ENCODE measurements at places on chromosomes 12 and 14.
A peak's percentile ranks its signal among the peaks of the same experiment; 100 is the strongest.

- no peak for DNase-seq
These were observed 130.3 kb downstream of the PTPN11 start for GRCh38 chr12:112549031-112549430.

DNA sequence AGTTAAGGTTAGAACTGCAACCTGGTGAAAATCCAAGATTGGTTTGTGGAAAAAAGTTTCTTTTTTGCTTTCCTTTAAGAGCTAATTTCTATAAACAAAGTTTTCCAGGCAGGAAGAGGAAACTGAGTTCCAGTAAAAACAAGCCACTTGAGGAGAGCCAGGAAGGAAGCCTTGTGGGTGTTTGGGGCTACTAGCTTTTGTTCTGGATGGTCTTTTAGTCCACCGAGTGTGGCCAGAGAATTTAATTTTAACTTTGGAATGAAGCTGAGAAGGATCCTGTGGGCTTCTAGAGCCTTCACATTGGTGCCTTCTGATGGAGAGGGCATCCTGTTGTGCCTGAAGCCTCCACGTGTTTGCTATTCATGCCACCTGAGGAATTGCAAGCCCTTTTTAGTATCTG, 327.9 kb downstream of the C12orf75 start:
- no peak for DNase-seq

DNA sequence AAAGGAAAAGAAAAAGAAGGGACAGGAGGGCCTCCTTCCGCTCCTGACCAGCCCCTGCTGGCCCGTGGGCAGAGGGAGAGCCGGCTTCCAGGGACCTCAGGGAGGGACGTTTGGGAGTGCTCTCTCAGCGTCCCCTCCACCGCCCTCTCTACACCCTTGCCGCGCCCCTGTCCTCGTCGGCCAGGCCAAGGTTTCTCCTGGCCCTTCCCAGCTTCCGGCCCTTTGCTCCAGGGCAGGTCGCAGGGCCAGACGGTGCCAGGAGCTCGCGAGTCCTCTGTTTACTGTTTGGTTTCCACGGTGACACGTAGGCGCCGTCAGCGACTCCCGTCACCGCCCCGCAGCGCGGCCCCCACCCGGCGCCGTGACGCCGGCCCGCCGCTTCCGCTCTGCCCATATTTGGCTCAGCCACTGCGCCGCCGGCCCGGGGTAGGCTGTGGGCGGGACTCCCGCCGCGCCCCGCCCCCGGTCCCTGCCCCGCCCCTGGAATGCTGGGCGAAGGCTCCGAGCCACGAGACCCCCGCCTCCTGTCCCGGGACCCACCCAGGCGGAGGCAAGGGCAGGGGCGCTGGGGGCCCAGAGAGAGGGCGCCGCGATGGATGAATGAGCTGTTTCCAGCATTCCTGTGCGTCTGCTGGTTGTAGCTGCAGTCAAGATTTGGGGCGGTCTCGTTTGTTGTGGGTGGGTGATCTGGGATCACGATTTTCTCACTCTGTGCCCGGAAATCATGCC, 15.5 kb downstream of the FOS start:
- DNase-seq = peak; percentile 95

DNA sequence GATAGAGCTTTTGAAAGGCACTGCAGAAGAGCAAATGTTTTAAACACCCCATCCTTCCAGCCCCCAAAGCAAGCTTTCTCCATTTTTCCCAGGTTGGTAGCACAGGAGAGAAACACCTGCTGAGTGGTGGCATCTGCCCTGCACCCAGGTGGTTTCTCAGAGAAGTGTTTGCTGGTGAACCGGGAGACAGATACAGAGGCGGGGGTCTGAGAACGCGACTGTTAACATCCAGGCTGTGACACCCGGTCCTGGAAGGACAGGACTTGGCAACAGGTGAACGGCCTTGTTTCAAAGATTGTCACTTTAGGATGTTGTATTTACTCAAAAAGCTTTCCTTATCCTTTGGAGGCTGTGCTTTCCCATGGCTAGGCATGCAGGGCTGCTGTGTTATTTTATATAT, 18.5 kb downstream of the MMAB start:
- DNase-seq = no peak

DNA sequence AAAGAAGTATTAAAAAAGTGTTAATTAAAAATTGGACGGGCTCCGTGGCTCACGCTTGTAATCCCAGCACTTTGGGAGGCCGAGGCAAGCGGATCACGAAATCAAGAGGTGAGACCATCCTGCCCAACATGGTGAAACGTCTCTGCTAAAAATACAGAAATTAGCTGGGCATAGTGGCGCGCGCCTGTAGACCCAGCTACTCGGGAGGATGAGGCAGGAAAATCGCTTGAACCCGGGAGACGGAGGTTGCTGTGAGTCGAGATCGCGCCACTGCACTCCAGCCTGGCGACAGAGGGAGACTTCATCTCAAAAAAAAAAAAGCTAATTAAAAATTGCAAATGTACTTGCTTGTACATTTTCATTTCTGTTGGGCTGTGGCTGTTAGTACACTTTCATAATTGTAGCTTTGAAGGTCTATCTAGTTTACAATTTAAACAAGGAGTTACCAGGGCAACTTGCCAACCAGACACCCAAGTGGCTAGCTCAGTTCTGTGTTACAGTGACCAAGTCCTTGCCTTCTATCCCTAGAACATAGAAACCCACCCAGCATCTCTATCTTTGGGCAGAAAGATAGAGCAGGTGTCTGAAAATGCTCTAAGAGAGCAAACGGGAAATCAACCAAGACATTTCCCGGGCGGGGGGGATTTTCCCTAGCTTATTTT, 1.2 kb downstream of the COA8 start:
- DNase-seq = no peak

- no peak for DNase-seq
These were observed 317.0 kb upstream of the TMPO start for GRCh38 chr12:98198261-98198982.

DNA sequence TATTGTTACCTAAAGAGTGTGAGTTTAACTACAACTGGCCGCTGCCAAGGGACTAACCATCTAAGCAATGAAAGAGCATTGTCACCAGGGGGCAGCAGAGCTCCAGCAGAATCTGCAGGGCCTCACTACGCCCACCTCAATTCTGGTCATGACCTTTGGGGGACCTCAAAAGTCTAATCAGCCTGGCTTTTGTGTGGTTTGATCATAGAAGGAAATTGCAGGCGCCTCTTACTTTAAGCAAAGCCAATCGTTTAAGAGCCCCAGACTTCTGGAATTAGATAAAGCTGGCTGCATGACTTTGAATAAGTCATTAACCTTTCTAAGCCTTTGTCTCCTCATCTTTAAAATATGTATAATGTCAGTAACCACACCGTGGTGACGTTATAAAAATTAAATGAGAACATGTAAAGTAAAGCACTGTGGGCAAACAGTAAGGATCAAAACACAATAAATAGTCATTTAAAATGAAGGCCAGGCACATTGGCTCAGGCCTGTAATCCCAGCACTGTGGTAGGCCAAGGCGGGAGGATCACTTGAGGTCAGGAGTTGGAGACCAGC, 58.6 kb downstream of the TBX3 start:
- DNase-seq = peak; percentile 48

DNA sequence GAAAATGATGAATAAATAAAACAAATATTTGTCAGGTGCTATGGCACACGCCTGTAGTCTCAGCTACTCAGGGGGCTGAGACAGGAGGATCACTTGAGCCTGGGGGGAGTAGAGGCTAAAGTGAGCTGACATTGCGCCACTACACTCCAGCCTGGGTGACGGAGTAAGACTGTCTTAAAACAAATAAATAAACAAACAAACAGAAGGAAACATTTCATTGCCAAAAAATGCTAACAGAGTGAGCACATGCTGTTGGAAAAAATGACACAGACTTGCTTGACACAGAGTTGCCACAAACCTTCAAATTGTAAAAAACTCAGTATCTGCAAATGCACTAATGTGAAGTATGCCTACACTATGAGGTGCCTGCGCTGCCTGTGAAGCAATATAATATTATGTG, 50.8 kb upstream of the AP4S1 start:
- no peak for DNase-seq

DNA sequence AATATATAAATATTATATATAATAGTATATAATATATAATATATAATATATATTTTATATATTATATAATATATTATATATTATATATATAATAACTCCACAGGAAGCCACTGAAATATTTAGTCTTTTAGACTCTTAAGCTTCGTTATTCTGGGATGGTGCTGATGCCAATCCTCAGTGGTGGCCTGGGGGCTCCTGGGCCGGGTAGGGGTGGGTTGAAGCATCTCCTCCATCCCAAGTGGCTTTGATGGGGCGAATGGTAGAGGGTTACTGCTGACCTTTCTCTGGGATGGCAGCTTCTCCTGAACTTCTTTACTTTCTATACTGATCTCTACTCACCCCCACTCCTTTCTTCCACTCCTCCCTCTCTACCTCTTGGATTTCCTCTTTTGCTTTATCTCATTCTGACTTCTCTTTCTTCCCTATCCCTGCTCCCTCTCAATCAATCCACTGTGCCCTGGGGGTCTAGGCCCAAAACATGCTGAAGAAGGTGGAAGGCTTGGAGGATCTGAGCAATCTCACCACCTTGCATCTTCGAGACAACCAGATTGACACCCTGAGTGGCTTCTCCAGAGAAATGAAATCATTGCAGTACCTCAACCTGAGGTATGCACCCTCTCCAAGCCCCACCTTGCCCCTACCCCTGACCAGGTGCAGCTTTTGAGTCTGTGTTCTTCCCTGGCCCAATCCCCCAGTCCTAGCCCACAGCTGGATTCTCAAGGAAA, 4.8 kb upstream of the ENO2 start:
- DNase-seq = no peak

DNA sequence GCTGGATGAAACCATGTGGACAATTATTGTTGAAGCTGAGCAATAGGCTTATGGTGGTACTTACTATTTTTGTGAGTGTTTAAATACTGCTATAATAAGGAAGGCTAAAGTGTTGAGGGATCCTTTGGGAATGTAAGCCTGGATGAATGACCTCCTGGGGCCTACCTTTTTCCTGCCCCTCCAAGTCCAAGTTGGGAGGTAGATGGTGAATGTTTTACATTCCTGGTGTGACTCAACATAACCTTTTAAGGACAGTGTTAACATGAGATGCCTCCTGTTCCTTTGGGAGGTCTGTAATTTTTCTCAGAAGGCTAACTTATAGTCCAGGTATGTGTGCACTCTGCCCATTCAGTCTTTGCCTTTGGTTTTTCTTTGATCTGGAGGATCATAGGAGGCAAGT, 315.9 kb downstream of the NRXN3 start:
- DNase-seq = no peak

DNA sequence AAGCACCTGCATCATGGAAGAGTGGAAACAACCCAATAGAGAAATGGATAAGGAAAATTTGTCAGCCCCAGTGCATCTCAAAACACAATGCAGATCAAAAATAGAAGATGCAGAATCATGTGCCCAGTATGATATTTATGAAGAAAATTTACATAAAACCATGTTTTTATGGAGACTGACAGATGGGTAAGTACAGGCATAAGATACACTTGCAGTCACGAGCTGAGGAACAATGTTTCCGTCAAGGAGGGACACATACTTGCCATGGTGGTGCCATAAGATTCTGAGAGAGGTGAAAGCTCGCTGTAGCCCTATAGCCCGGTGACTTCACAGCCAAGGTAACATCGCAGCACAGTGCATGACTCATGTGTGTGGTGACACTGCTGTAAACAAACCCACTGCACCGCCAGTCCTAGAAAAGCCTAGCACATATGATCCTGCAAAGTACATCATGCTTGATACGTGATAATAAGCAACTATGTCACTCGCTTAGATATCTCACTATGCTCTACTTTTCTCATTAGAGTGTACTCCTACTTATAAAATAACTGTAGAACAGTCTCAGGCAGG, 112.6 kb downstream of the RIMBP2 start:
- no peak for DNase-seq

- no peak for DNase-seq
These were observed 854.0 kb upstream of the SEL1L start for GRCh38 chr14:82387699-82388098.

GRCh38 chr12:68482660-68483059, 128.0 kb upstream of the RAP1B start:
- DNase-seq = peak; percentile 58

DNA sequence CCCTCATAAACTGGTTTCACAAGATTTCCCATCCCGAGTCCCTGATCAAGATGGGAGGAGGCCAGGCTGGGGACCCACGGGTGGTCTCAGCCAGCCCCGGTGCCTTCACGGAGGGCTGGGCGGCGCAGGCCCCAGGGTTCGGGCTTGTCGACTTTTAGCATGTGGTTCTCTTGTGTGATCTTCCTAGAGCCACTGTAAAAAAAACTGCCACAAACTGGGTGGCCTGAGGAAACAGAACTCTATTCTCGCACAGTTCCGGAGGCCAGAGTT, 12.6 kb downstream of the RFLNA start:
- DNase-seq = no peak

DNA sequence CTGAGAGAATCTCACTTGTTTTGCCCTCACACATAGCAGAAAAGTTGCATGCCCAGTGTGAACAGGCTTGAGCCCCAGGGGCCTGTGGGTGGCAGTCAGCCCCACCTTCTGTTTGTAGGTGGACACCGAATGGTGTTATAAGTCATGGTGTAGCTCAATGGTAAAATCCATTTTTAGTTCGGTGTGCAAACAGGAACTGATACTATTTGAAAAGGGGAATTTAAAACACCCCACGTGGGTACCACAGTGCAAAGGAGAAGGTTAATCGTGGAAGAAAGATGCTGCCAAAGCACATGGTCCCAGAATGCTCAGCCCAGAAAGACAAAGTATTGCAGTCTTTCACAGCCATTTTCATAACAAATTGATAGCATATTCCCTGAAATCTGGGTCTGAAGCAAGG, 71.8 kb upstream of the GZMB start:
- DNase-seq = no peak

GRCh38 chr12:27453421-27453820, 6.9 kb downstream of the SMCO2 start:
- DNase-seq = no peak

DNA sequence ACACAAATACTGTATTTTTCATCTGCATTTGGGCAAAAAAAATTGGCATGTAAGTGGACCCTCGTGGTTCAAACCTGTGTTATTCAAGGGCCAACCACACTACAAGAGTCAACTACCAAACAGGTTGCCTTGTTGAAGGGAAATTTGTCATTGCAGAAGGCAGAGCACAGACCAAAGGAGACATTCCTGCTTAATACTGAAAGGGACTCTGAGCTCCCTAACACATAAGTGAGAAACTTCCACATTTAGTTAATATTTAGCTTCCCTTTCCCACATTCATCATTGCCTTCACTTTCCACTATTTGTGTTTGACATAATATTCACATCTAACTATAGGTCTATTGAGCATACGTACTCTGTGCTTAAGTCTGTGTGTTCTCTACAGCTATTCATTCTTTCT, 266.9 kb downstream of the KCNH5 start:
- DNase-seq = no peak
